ENCODE measurements at places on chromosomes 16 and 17.

DNA sequence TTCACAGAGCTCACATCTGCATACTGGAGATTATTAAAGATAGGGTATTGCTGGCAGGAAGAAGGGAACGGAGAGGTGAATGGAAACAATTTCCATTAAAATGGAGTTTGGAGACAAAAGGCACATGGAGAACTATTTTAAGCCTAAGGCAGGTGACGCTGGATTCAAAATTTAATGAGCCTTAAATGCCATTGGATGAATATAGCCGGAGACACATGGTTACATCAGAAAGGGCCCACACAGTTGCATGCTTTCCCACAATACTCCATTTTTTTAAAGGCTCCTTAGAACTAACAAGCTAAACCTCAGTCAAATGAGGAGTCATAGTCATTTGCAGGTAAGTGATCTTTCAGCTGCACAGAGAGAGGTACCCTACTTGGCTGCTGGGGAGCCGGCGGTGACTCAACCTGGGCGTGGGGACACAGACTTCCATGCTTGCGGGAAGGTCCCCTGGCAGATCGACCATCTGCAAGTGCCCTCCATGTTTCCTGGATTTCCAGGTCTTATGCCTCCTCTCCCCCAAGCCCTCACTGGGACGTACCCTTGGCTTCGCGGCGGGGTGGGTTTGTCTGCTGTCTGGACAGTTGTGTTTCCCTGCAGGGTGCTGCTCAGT lies 259.2 kb downstream of the CBLN1 start:
- no peak for DNase-seq

GRCh38 chr16:59249011-59249410 lies 514.9 kb upstream of the GOT2 start:
- DNase-seq: peak; percentile 10

- DNase-seq: no peak
Measured at GRCh38 chr16:48011878-48012658, 143.7 kb downstream of the ABCC12 start.

- no peak for DNase-seq
Measured at GRCh38 chr16:88415713-88416323, 33.1 kb downstream of the ZNF469 start.

DNA sequence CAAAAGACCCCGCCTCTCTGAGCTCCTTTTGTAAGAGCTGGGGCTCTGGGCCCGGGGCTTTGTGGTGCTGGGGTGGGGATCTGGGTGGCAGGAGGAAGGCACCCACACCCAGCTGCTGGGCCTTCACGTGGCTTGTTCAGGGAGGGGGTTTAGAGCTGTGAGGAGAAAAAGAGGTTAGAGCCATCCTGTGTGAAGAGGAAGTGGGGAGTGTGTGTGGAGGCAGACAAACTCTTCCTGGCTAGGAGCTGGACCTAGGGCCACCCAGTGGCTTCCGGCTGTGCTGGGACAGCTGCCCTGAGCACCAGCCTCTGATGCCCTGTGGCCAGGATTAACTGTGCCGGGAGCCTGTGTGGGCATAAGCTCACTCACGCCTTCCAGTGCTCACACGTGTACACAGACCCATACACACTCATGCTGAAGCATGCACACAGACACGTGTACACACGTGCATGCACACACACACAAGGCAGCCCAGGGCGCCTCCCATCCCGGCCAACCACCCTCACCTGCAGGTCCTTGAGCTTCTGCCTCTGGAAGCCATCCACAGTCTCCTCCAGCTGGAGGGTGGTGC lies 7.4 kb downstream of the CIBAR2 start:
- DNase-seq: no peak

GRCh38 chr17:35920229-35920628 lies 10.3 kb downstream of the RDM1 start:
- no peak for DNase-seq

DNA sequence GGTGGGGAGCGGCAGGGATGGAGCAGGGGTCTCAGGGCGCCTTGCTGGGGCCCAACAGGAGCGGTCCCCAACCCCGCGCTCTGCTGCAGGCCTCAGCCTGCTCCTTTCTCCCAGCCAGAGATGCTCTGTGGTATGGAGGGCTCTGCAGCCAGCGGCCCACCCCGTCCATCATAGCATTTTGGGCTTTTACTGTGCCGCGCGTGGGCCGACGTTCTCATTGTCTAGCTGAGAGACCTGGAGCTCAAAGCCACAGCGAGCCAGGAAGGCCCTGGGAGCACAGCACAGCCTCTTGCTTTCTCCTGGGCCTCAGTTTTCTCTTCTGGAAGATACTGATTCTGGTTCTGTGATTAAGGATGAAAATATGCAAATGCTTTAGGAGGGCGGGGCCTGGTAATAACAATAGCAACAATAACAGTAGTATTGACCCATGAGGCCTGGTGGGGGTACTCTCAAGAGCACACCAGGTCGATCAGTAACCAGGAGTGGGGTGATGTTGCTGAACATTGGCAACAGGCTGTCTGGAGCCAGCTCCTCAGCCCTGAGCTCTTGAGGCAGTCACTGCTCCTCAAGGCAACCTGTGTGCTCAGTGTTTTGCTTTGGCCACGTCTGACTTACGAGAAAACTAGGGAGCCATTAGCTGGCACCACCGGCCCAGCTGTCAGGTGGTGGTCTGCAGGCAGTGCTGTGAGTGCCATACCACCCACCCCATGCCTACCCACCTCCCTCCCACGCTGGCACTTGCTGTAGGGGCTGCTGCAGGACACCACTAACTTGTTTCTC lies 1.1 kb upstream of the RASD1 start:
- DNase-seq: no peak

- no peak for DNase-seq
Measured at GRCh38 chr16:80585764-80586163, 45.0 kb downstream of the DYNLRB2 start.

- peak; percentile 87 for DNase-seq
Measured at GRCh38 chr16:21338537-21339268, 60.6 kb upstream of the CRYM start.

GRCh38 chr17:49381033-49381432 lies 19.0 kb upstream of the ZNF652 start:
- no peak for DNase-seq

GRCh38 chr16:29824589-29825144 lies 4.4 kb downstream of the MVP start:
- DNase-seq: no peak

- no peak for DNase-seq
Measured at GRCh38 chr17:58181796-58182195, 10.7 kb upstream of the EPX start.

- DNase-seq: no peak
Measured at GRCh38 chr16:16001596-16002255, 52.3 kb downstream of the ABCC1 start.

DNA sequence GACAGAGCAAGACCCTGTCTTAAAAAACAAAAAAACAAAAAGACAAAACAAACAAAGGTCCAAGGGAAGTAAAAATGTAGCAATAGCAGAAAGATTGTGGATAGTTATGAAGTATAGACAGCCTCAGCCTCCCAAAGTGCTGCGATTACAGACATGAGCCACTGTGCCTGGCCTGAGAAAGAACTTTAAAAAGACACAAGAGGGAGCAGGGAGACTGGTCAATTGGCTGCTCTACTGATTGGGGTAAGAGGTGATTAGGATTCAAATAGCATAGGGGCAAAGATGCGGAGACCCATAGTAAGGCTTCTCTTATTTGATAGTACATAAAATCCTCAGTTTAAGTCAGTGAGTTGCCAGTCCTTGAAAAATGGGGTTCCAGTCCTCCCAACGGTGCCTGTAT lies 518.2 kb upstream of the GOT2 start:
- DNase-seq: no peak

DNA sequence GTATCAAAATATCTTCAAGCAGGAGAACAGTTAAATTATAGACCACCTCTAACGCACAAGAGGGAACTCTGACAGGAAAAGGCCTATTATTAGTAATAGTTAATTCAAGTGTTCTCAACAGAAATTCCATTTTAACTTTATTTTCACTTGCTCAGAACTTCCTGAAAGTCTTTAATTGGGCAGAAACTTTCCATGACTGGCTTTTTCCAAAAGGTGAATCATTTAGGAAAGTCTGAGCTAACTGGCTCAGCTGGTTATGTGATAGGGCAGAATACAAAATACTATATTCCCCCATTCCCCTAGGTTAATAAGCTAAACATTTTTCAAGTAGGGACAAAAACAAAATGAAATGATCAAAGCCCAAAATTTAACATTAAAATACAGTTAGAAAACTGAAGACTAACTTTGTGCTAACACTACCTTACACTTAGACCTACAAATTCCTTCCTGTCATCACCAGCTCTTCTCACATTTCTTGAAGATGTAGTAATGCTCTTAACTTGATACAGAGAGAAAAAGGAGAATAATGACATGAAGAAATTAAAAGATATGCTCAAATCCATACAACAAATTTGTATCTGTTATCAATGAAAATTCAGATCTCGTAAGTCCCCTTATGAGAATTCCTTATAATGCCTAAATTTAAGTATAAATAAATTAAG lies 31.0 kb downstream of the CFDP1 start:
- no peak for DNase-seq
